ENCODE measurements at places on chromosomes 6 and 20.

- no peak for DNase-seq
Observed at GRCh38 chr6:30121446-30122366, 8.8 kb upstream of the TRIM31 start.

GRCh38 chr20:50585678-50586077 is 75.5 kb downstream of the PTPN1 start:
- DNase-seq, result no peak

GRCh38 chr6:4606016-4606415 is 170.2 kb upstream of the CDYL start:
- no peak for DNase-seq

DNA sequence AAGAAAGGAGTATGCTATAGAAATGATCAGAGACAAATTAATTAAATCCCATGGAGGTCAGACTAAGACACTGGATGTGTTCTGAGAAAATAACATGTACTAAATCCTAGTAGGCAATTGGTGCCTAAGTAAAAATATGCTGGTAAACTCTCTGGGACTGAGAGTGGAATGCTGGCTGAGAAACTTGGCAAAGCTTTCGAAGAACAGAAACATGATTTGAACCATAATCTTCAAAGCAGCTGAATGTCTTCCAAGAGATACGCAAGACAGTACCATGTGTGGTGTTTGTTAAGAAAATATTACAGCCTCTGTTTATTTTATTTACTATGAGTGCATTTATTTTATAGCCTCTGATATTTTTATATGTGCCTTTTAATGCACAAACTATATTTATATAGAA is 55.2 kb downstream of the EFHC1 start:
- no peak for DNase-seq
